ENCODE measurements at places on chromosomes 4 and X. TPM values are rescaled to one million over a fixed set of nuclear protein-coding genes. Genes with fewer than 3 reads are reported as not detected.
A peak's percentile ranks its signal among the peaks of the same experiment; 100 is the strongest.

DNA sequence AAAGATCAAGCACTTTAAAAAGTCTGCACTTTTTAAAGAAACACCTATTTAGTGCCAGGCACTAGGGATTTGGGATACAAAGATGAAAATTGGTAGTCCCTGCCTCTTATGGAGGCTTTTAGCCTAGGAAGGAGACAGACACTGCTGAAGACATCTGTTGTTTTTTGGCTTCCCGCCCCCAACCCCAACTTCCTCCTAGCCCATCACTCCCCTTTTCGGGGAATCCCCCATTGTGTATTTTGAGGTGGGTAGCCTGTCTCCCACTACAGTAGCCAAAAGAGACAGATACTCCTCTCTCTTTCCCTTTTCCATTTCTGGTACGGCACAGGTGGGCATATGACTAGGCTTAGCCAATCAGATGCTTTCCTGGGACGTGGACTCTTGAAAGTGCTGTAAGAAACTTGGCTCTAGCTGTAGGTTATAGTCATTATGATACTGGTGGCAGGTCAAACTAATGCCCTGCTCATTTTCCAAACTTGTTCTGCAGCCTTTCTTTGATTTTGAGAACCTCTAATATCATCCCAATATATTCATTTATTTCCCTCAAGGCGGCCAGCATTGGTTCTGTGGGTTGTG is 194.6 kb upstream of the RBPJ start:
- DNase-seq: no peak

PGAM4 gene
- not detected for total RNA-seq

GRCh38 chr4:106041294-106042002 is 146.2 kb downstream of the NPNT start:
- no peak for DNase-seq

DNA sequence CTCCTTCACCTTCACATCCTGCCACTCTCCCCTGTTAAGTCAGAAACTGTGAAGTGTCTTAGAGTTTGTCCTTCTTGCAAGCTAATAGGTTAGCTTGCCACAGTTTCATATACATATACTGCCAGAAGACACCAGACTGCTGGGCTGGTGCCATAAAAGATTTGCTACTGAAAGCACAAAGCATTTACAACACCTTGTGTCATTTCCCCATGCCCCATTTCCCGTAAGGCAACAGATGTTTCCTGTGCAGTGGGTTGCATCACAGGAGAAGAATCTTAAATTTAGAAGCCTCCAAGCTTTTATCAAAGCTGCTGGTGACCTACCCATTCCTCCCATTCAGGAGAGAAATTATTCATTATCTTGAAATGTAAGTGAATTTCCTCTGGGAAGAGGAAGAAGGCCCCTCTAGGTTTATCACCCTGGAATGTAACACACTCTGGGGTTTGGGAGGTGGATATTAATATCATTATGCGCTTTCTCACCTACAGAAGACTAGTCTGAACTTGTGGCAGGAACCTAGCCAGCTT is 34.5 kb upstream of the RAB33B start:
- peak; percentile 78 for DNase-seq

NXF2 gene
- not detected for total RNA-seq

DNA sequence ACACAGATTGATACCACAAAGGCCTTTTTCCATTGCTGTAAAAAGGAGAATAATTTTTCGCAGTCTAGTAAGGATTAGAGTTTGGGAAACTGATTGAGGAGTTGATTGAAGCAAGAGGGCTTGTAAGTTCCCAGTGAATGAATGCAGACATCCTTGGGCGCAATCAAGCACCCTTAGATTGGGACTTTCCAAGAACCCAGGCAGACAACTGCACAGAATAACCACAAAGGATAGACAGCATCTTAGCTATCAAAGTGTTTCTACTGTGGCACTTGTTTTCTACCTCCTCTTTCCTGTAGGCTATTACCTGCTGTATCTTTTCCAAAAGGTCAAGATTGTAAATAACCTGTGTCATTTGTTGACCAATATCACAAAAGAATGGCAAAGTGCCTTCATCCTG is 2.6 kb downstream of the COX18 start:
- DNase-seq: no peak

GRCh38 chrX:108029928-108030711 is 14.7 kb upstream of the VSIG1 start:
- DNase-seq: no peak

DNA sequence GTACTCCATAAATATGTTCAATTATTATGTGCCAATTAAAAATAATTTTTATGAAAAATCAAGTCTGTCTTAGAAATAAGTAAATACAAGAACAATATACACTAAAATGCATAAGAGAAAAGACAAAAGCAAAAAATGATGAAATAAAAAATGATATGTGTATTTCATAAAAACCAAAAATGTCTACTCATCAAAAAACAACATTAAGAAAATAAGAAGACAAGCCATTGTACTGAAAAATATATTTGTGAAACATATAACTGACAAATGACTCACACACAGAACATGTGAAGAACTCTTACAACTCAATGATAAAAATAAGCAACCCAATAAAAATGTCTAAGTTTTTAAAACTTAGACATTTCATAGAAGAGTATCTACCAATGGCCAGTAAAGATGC is 34.1 kb upstream of the ENOX2 start:
- DNase-seq: no peak

DNA sequence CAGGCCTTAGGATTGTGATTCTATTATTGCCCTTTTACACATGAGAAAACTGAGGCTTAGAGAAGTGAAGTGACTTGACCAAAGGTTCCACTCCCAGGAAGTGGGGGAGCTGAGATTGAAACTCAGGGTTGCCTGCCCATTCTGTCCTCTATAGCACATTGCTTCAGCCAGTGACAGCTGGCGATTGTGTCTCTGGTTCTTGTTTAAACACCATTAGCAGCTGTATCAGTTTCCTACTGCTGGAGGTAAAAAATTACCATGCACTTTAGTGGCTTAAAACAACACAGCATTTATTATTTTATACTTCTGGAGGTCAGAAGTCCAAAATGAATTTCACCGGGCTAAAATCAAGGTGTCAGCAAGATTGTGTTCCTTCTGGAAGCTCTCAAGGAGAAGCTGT is 205.8 kb upstream of the MAMLD1 start:
- DNase-seq: peak; percentile 25

ODAPH gene
- total RNA-seq: not detected

GRCh38 chr4:38360201-38360600 is 303.8 kb upstream of the KLF3 start:
- DNase-seq: no peak

GRCh38 chr4:89193843-89194242 is 82.5 kb downstream of the TIGD2 start:
- DNase-seq: no peak

DNA sequence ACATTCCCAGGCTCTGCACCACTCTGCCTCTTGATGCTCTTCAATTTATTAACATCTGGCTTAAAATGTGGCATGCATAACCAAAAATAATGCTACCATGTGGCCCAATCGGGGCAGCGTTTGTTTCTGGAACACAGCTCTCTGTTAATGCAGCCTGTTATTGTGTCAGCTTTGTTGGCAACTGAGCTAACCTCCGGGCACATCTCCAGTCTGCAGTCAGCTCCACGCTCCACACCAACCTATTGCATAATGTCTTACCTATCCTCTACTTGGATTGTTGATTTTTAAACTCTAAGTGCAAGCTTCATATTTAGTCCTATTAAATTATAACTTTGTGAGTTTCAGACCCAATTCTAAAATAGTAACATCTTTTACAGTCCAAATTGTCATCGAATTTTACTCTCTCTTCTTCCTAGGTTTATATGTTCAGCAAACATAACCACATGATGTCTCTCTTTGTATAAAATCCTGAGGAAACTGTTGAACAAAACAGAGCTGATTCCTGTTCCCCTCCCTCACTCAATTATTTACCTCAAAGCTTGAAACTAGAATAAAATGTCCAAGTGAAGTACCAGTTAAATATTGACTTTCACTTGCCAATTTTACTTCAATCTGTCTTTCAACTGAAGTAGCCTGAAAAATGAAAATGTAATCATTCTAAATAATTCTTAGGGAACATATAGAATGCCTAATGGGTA is 92.2 kb upstream of the RAPGEF2 start:
- DNase-seq: peak; percentile 76

GRCh38 chr4:93431371-93431770 is 397.2 kb upstream of the ATOH1 start:
- DNase-seq: no peak

- peak; percentile 40 for DNase-seq
These were observed 19.7 kb upstream of the RTL9 start for GRCh38 chrX:110338935-110339334.

TEX13D gene
- 1.2 TPM for total RNA-seq

GRCh38 chrX:153902385-153902784 is 2.1 kb upstream of the AVPR2 start:
- no peak for DNase-seq

IL15 gene
- 1.7 TPM for total RNA-seq

DNA sequence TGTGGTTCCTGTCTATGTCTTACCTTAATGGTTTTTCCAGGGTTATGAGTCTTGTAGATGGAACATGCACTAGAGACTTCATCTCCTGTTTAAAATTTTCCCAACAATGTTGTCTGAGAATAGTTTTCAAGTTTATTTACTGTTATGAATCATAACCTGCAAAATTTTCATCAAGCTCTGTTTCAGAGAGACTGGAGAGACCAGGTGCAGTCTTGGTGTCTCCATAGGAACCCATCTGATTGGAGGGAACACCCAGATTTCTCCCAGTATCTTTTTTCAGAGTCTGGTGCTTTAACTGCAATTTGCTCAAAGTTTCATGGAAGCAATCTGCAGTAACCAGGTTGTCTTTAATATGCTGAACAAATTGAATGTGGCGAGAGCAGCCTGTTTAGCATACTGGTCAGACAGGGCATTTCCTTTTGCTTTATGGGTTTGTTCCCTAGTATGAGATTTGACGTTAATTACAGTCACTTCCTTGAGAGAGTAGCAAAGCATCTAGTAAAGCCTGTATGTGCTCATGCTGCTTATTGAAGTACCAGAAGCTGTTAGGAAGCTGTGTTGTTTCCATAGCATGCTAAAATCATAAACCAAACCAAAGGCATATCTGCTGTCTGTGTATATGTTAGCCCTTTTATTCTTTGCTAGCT is 18.8 kb upstream of the VSIG1 start:
- DNase-seq: no peak

RASGEF1B gene
- total RNA-seq: 56.8 TPM

- peak; percentile 61 for DNase-seq
These were observed 23.3 kb downstream of the ARHGAP24 start for GRCh38 chr4:85498068-85498733.

TCEANC gene
- 5.9 TPM for total RNA-seq

- no peak for DNase-seq
These were observed 58.7 kb upstream of the KDR start for GRCh38 chr4:55183926-55184599.

SAGE1 gene
- not detected for total RNA-seq

HSFX4 gene
- total RNA-seq: not detected

- no peak for DNase-seq
These were observed 1.9 kb downstream of the NALF2 start for GRCh38 chrX:69505772-69506616.

GAB3 gene
- total RNA-seq: 11.0 TPM

NDST3 gene
- 1.5 TPM for total RNA-seq

GRCh38 chrX:10974920-10975319 is 136.2 kb upstream of the HCCS start:
- DNase-seq: no peak

PLRG1 gene
- total RNA-seq: 45.5 TPM

- no peak for DNase-seq
These were observed 153.7 kb downstream of the PPP4R3C start for GRCh38 chrX:27309406-27309805.

FAM47A gene
- not detected for total RNA-seq
